ENCODE measurements at places on chromosomes 3 and 15. TPM values are rescaled to one million over a fixed set of nuclear protein-coding genes. Genes with fewer than 3 reads are reported as not detected.

The TXNRD3 gene
- total RNA-seq: 9.0 TPM

The C2CD4A gene
- 0.28 TPM for total RNA-seq

The MITF gene
- total RNA-seq: 8.5 TPM

The PLS1 gene
- 2.5 TPM for total RNA-seq

The GPR62 gene
- not detected for total RNA-seq

The CHRFAM7A gene
- total RNA-seq: 0.19 TPM

The CCDC13 gene
- 0.19 TPM for total RNA-seq

The AP3B2 gene
- under 0.01 TPM for total RNA-seq

The NR2F2 gene
- total RNA-seq: 15.5 TPM

The ADAMTSL3 gene
- 0.38 TPM for total RNA-seq

The RFC4 gene
- 20.9 TPM for total RNA-seq

The STRIT1 gene
- total RNA-seq: not detected

The NTRK3 gene
- 3.1 TPM for total RNA-seq

The GDPGP1 gene
- 3.9 TPM for total RNA-seq

The CCDC50 gene
- 104 TPM for total RNA-seq

The ZMYND10 gene
- 0.58 TPM for total RNA-seq

The SMARCC1 gene
- total RNA-seq: 25.1 TPM

The NR1I2 gene
- not detected for total RNA-seq

The LXN gene
- 135 TPM for total RNA-seq

The SLC9A9 gene
- 2.7 TPM for total RNA-seq

The DUOXA2 gene
- total RNA-seq: not detected

The INSYN1 gene
- 1.5 TPM for total RNA-seq

The TTLL13 gene
- not detected for total RNA-seq

The ACOX2 gene
- 10.2 TPM for total RNA-seq

The POPDC2 gene
- total RNA-seq: 0.56 TPM

The GAP43 gene
- total RNA-seq: 0.56 TPM

The CD200 gene
- 25.1 TPM for total RNA-seq

The CLDN16 gene
- 0.38 TPM for total RNA-seq

The DUOXA1 gene
- not detected for total RNA-seq

The GOLGA6B gene
- total RNA-seq: not detected

The ABI3BP gene
- 26.6 TPM for total RNA-seq

The TMC3 gene
- 3.9 TPM for total RNA-seq

The CCR8 gene
- not detected for total RNA-seq

The KLHL40 gene
- total RNA-seq: not detected

The PRR20G gene
- total RNA-seq: not detected

The DNAJA4 gene
- 3.4 TPM for total RNA-seq

The CNBP gene
- total RNA-seq: 269 TPM

The FOXL2 gene
- 0.19 TPM for total RNA-seq

The IL17RC gene
- 27.6 TPM for total RNA-seq

The LMOD3 gene
- total RNA-seq: 0.28 TPM

The BCL2A1 gene
- total RNA-seq: under 0.01 TPM

The DGKG gene
- total RNA-seq: 4.4 TPM

The MYL3 gene
- not detected for total RNA-seq

The SKOR1 gene
- total RNA-seq: under 0.01 TPM

The SLCO2A1 gene
- under 0.01 TPM for total RNA-seq

The LRRN1 gene
- under 0.01 TPM for total RNA-seq

The LSAMP gene
- 0.28 TPM for total RNA-seq

The STRA6 gene
- 2.5 TPM for total RNA-seq

The SLITRK3 gene
- total RNA-seq: not detected

The SCN5A gene
- 1.1 TPM for total RNA-seq

The NGRN gene
- total RNA-seq: 122 TPM

The CHRM5 gene
- total RNA-seq: not detected

The TRPM1 gene
- total RNA-seq: not detected

All from regular cardiac myocyte (primary cell).